ENCODE measurements at places on chromosomes 1 and 21. TPM values are rescaled to one million over a fixed set of nuclear protein-coding genes. Genes with fewer than 3 reads are reported as not detected.

GRCh38 chr1:169487133-169487532, 1.4 kb upstream of the SLC19A2 start:
- DNase-seq = no peak

GRCh38 chr1:93641527-93641926, 40.1 kb downstream of the BCAR3 start:
- DNase-seq = no peak

- no peak for DNase-seq
Observed at GRCh38 chr1:240965581-240966091, 353.7 kb upstream of the GREM2 start.

- peak; percentile 69 for DNase-seq
Observed at GRCh38 chr1:166884040-166884642, 8.1 kb upstream of the TADA1 start.

DNA sequence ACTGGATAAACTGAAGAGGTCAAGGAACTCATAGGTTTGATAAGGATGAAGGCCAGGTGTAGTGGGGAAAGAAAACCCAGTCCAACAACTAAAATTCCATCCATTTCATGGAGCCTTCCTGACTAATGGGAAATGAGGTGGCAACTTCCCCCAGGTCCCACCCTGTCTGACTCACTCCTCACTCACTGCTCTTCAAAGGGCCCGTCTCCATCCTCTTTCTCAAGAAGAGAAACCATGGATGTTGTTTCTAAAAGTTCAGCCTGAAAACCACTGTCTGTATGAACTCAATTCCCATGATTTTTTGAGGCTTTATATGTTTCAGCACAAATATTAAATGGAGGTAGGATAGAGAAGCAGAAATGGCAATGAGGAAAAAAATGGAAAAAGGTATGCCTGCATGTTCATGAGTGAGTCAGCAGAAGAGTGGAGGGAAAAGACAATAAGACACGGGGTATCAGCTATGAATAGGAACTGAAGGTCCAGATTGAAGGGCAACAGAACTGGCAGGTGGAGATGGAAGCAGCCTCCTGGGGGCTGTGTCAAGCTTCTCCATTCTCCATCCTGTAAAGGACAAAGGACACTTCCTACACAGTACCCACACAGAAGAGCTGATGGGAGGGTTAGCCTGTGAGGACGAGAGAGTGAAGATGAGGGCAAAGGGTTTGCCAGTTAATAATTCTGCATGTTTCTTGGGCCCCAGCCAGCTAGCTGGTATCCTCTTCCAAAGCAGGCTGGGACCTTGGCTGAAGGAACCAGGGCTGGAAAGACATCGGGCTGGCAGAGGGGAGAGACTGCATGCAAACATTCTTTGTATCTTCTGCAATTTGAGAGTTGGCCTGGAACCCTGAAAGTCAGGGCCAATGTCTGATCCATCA, 5.5 kb upstream of the ELOVL1 start:
- DNase-seq = no peak

- no peak for DNase-seq
Observed at GRCh38 chr21:46666941-46667740, 31.7 kb downstream of the PRMT2 start.

- peak; percentile 15 for DNase-seq
Observed at GRCh38 chr1:162230096-162230495, 146.6 kb downstream of the SPATA46 start.

DNA sequence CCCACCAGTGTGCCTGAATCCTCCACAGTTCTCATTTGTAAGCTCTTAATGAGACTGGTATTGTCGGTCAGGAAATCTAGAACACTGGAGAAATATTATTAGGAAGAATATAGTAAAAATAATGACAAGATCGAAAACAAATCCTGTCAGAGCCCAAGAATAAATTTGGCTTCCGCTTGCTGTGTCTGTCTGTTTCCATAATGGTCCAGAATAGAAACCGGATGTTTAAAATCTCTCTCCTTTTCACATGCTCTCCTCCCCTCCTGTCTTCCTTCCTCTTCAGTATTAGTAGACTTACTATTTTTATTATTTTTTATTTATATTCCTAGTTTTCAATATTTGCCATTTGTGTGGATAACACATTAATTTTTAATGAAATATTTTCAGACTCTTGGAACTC, 187.7 kb downstream of the SDCCAG8 start:
- DNase-seq = no peak

DNA sequence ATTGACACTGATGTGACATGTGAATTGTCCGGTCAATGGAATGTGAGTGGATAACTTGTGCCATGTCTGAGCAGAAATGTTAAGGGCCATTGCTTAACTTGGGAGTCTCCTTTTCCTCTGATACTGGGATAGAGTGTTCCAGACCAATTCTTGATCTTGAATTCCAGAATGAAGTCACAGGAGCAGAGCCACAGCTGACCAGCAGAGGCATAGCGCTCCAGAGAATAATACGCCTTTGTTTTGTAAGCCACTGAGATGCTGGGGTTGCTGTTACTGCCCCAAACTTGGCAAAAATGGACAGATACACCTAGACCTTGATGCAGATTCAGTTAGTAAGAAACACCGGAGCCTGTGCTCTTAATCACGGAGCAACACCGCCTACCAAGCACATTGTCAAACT, 6.3 kb downstream of the KCNJ6 start:
- no peak for DNase-seq

- DNase-seq = no peak
Observed at GRCh38 chr1:234532503-234532922, 53.5 kb upstream of the TARBP1 start.

DNA sequence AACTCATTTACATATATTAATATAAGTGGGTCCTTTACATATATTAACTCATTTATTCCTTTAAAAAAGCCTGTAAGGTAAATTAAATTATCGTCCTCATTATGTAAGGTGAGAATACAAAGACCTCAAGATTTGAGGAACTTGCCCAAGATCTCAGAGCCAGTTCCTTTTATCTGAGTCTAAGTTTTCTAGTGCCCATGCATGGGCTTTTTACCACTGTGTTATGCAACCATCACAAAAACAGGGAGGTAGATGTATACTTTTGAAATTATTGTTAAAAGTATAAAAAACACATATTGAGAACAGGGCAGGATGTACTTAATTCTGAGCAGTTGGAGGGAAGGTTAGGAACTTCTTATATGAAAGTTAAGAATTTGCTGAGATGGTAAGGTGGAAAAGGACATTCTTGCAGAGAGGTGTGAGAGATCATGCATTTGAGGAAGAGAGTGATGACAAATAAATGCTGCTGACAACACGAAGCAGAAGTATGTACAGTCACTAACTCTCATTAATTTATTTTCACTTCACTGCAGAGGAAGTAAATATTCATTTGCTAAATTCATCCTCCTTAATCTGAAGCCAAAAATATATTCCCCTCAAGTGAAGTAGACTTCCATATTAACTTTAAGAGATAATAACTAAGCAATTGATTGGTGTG, 28.9 kb upstream of the LYPLAL1 start:
- DNase-seq = no peak

GRCh38 chr1:98692482-98692881, 31.0 kb downstream of the SNX7 start:
- DNase-seq = no peak

GRCh38 chr1:214102907-214103306, 115.1 kb downstream of the PROX1 start:
- no peak for DNase-seq

GRCh38 chr1:229671310-229671709, 45.3 kb downstream of the URB2 start:
- DNase-seq = no peak

GRCh38 chr1:155011004-155011416, 8.4 kb downstream of the ZBTB7B start:
- DNase-seq = no peak

- DNase-seq = no peak
Observed at GRCh38 chr21:43858806-43859648, 6.0 kb upstream of the AGPAT3 start.

DNA sequence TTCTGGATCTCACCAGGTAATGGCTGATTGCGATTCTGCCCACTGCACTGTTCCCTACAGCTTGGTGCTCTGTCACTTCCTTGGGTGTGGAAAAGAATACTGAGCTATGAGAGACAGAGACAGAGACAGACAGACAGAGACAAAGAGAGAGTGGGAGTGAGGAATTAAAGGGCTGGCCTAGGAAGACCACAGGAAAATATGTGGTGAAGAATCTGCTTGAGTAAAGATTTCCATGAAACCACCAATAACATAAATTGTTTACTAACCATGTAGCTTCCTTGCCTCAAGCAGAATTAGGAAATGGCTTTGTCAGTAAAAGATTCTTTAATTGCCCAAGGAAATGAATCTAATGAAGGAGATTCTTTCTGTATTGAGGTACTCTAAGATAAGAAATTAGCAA, 54.4 kb downstream of the MPZL1 start:
- no peak for DNase-seq

The PAQR6 gene
- 1.3 TPM for polyA plus RNA-seq

The TFAP2E gene
- polyA plus RNA-seq = 0.34 TPM

The IGSF3 gene
- polyA plus RNA-seq = 5.0 TPM

The IL20 gene
- polyA plus RNA-seq = not detected

The NENF gene
- polyA plus RNA-seq = 121 TPM

The TEX38 gene
- polyA plus RNA-seq = 0.14 TPM

The GNB1 gene
- polyA plus RNA-seq = 73.7 TPM

The C1orf87 gene
- not detected for polyA plus RNA-seq

Data from right cardiac atrium (tissue), 5 donors.